ENCODE measurements at places on chromosomes 16 and 17.
A peak's percentile ranks its signal among the peaks of the same experiment; 100 is the strongest.

GRCh38 chr17:33292981-33293867, at the start of gene ASIC2:
TSS of gene ASIC2 (minus strand) at chr17:33293295.
- no peak for DNase-seq

- no peak for DNase-seq
These were observed 1.1 kb downstream of the RAI1 start for GRCh38 chr17:17682293-17682736.

GRCh38 chr17:50977487-50978159, 111.5 kb upstream of the TOB1 start:
- DNase-seq, result no peak

GRCh38 chr17:19485800-19486340, 47.8 kb upstream of the SLC47A1 start:
- no peak for DNase-seq

DNA sequence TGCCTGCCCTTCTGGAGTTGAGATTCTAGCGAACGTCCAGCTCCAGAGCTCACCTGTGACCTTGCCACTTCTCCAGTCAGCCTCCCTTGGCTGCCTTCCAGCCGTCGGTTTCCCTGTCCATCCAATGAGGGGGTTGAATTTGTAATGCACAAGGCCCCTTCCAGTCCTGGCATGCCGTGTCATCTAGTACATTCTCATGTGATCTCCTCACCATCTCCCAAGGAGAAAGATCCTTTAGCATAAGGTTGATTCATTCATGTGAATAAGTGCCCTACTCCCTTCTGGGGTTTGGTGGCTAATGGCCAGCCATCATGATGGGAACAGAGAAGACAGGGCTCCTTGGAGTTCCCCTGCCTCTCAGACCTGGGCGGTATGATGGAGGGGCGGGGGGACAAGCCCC, 18.9 kb upstream of the ABCC3 start:
- no peak for DNase-seq

GRCh38 chr16:56807011-56807675, 57.9 kb upstream of the SLC12A3 start:
- DNase-seq, result no peak

- DNase-seq, result no peak
These were observed 19.2 kb downstream of the SDK2 start for GRCh38 chr17:73625006-73625405.

DNA sequence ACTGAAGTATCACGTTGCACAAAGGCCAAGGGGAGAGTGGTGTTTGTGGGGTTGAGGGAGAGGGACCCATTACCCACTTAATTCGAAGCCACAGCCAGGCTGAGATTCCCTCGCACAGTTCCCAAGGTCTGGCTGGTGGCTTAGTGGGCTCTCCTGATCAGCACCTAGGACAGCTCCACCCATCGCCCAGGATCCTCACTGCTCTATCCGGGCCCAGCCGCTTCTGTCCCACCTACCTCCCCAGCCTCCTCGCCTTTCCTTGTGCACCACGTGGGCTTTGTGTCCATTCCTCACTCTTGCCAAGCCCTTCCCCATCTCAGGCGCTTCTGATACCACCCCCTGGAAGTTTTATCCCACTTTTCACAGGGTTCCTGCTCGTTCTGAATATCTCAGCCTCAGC, 163.5 kb downstream of the CCT6B start:
- DNase-seq, result peak; percentile 21

GRCh38 chr16:89549007-89549700, 11.3 kb upstream of the RPL13 start:
- DNase-seq, result no peak

- DNase-seq, result no peak
These were observed 6.9 kb upstream of the C16orf78 start for GRCh38 chr16:49366669-49367068.

DNA sequence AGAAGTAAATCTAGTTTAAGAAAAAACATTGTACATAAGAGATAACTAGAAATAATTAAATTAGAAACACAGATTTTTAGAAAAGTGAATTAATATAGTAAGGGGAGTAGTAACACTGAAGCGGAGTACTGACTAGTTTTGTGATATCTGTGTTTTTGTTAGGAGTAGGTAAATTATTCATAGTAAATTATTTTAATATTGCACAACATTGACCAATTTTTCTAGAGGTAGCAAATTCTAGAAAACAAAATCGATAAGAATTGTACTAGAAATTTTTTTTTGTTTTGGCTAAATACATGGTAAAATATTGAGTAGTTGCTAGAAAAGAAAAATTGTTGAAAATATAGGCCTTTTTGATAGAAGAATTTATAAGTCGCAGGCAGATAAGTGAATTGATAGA, 156.5 kb downstream of the CHD9 start:
- DNase-seq, result no peak

DNA sequence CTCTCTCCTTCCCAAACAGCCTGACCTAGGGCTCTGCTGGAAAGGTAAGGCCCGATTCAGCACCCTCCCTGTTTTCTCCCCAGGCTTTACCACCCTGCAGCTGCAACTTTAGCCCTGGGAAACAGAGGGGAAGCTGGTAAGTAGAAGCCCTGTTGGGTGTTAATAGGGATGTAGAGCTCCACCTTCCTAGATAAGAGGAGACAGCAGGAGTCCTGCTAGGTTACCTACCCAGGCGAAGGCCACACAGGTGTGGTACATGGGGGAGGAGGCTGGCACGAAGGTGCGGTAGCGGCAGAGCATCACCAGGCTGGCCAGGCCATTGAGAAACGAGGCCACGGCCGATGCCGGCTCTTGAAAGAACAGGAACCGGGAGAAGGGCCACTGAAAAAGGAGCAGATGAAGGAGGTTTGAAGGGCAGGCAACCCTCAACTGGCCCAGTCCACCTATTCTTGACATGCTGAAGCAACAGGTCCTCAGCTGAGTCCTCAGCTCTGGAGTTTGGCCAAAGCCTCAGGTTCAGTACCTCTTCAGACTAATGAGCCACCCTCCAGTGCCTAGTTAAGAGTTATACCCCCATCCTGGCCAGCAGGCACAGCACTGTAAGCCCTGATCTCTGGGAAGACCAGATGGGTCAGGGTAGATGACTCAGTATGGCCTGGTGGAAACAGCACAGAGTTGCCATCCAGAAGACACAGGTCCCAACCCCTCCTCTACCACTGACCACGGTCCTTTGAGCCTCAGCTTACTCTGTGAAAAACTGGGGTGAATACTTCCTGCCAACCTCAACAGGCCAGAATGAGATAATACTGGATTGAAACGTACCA, 3.3 kb downstream of the PGAP3 start:
- DNase-seq, result no peak

DNA sequence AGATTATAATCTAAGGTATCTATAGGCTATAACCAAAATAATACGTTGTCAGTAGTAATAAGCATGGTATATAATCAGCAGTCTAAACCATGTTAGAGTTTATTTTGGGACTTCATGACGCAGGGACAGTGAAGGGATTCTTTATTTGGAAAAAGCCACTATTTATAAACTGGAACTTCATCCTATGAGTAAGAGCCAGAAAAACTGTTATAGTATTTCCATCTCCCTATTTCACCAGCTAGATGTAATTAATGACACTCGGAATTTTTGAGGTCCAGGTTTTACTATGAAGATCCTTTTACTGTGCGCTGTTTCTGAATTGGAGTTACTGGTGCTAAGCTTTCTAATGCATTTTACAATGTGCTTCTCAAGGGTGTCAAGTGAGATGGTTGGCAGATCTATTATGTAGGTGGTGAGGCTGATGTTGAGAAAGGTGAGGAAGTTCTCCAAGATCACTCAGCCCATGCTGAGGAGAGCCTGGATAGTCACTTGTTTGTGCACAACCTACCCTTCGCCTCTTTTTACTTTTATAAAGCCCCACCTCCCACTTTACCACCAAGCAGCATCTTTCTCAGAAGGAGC, 149.3 kb downstream of the MSI2 start:
- DNase-seq, result no peak

DNA sequence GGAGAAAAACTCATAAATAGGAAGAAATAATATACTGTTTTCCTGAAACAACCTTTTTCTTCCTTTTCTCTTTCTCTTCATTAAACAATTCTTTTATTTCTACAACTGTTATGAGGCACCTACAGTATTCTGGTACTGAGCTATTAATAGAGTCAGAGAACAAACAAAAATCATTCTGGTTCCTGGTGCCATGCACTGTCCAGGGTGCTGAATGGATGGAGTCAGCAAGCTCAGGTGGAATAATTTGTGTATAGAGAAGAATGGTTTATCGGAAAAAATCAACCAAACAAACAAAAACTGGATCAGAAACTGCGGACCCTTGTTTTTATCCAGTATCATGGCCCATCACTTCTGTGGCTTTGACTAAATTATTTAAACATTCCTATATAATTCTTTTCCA, 430.3 kb upstream of the GOT2 start:
- DNase-seq, result no peak

GRCh38 chr17:28426081-28426519, 20.1 kb upstream of the SLC46A1 start:
- no peak for DNase-seq

DNA sequence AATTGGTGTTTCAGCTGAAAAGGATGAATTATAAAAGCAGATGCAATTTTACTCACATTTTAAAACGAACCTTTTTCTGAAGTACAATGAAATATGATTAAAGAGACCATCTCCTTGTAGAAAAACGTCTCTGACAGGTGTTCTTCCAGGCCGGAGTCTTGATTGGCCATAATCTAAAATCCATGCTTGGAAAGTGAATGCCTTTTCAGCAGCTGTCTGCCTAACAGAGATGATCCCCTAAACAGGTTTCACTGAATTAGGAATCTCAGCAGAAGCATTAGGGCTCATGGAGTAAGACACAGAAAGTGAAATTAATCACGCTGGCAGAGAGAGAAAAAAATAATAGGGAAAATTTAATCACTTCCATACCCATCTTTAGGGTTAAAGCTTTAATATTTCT, 39.3 kb upstream of the IRX5 start:
- no peak for DNase-seq

DNA sequence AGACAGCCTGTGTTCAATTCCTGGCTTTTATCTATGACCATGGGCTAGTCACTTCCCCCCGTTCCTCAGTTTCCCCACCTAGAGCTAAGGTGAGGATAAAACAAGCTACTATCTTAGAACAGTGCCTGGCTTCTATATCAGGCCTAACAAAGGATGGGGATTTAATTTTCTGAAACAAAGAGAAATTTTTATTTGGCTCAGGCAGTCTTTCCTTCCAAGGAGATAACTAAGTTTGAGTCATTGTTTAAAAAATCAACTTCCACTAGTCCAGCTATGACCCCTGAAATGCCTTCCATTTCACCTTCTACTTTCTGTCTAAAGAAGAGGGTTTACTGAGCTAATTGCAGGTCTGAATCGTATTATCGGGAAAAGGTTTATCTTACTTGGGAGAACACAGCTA, 99.0 kb downstream of the CMIP start:
- DNase-seq, result no peak

DNA sequence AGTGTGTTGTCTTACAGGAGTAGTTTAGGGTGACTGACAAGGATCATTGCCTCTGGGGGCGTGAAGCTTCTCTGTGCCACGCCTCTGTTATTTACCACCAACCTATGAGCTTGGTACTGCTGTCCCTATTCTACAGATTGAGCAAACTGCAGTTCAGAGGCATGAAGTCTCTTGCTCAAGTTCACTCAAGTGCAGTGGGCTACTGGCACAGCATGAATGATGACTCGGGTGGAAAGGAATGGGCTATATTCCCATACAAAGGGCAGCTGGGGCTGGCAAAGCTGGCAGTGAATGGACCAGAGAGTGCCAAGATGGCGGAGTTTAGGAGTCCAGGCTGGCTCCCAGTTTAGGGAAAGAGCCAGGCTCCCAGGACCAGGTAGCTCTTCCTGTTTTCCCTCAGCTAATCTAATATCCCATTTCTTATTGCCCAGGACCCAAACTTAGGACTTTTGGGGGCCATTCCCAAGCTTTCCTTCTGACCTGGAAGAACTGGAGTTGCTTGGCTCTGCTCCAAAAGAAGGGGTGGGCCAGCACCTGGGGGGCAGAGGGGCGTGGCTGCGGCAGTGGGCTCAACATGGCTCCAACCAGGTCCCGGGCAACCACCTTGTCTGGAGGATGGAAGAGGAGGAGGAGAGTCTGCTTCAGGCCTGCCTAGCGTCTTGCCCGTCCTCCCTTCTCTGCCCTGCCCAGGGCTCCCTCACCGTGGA, 12.9 kb downstream of the PLK1 start:
- no peak for DNase-seq

GRCh38 chr17:74528491-74529199, 2.6 kb downstream of the CD300LB start:
- no peak for DNase-seq

GRCh38 chr16:65315081-65315780, 193.4 kb upstream of the CDH11 start:
- no peak for DNase-seq

GRCh38 chr17:48671697-48672171, 45.6 kb upstream of the HOXB9 start:
- peak; percentile 71 for DNase-seq

- DNase-seq, result no peak
These were observed 176.8 kb downstream of the SLC39A11 start for GRCh38 chr17:72915625-72916081.

GRCh38 chr16:46920402-46921068, 36.4 kb downstream of the GPT2 start:
- no peak for DNase-seq

DNA sequence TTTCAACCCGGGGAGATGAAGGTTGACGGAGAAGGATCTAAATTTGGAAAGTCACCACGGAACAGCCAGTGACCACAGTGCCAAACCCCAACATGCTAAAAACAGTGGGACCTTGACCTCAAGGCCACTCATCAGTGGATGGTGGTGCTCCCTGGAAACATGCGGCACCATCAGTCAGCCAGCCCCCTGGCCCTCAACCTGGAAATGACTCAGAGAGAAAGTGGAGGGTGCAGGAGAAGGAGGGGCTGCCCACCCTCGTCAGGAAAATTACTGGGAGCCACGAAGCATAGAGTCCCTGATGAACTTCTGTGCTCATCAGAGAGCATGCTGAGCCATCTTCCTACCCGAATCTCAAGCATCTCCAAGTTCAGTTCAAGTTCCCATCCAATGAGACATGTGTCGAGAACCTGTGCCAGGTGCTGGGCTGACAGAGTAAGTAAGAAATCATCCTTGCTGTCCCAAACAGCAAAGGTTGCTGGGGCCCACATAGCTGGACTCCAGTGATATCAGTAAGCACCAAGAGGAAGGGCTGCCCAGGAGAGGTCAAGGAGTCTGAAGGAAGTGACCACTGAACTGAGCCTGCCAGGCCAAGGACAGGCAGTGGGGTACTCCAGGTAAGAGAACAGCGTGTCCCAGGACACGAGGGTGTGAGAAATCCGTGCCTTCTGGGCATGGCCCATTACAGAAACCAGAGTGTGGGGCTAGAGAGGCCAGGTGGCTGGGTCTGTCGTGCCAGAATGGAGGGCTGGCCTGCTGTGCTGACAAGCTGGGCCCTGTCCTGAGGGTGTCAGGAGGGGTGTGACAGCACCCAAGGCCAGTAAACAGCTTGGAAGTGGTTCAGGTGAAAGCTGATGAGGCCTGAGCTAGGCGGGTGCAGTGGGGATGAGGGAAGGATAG, 5.2 kb downstream of the PECAM1 start:
- DNase-seq, result peak; percentile 28

GRCh38 chr17:143785-144281, 6.5 kb downstream of the SCGB1C2 start:
- DNase-seq, result peak; percentile 95

- DNase-seq, result no peak
These were observed 11.5 kb downstream of the UBALD2 start for GRCh38 chr17:76276461-76277299.
